SK-N-SH (cell line): ENCODE measurements at places on chromosomes 2 and 18.

- DNase-seq, result no peak
Measured at GRCh38 chr2:108841506-108841905, 54.9 kb downstream of the CCDC138 start.

GRCh38 chr18:23088310-23088709, 47.0 kb upstream of the CABLES1 start:
- DNase-seq, result no peak

DNA sequence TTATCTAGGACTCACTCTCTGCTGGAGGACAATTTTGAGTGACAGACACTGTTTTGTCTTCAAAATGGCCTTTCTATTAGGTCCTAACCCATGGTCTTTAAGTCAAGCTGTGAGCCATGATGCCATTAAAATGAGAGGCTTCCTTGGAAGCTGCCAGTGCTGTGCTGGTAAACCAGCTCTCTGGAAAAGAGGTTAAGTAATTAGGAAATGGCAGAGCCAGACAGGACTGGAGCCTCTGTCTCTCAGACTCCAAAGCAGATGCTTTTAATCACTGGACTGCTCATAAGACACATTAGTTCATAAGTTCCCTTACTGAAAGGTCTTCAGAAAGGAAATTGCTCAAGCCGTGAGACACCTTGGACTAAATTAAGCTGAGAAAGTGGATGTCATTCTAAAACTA, 25.8 kb upstream of the LHCGR start:
- DNase-seq, result no peak

DNA sequence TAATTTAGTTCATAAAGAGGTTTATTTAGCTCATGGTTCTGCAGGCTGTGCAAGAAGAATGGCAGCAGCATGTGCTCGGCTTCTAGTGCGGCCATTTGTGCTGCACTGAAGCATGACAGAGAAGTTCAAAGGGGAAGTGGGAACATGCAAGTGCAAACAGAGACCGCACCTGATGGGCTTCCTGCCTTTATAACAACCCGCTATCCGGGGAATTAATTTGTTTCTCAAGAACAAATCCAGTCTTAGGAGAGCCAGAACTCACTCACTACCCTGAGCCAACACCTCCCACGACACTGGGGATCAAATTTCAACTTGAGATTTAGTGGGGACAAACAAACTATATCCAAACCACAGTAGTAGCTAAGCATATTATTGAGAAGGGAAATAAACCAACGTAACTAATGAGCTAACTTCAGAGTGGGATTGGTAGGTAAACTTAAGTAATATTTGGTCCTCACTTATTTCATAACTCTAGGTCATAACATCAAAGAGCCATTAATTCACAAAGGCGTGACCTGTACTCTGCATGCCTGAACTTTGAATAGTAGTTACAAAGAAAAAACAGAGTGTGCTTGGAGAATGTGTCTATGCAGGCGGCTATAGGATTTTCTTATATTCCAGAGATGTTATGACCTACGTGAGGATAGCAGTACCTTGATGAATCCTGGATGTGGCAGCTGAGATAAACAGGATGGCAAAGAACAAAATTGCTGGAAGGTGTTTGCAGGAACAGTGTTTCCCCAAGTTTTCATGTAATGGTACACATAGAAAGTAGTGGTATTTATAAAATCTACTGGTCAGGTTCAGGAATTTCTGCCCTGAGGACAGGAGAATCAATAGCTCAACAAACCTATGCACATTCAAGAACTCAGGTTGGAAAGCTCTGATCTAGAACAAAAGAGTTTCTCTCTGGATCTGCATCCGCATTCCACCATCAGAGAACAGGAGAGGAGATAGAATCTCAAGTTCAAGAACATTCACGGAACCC, 845.9 kb upstream of the ID2 start:
- DNase-seq, result no peak

- DNase-seq, result no peak
Measured at GRCh38 chr18:13165636-13166423, 52.7 kb upstream of the LDLRAD4 start.
